ENCODE measurements at places on chromosomes 13 and 19. TPM values are rescaled to one million over a fixed set of nuclear protein-coding genes. Genes with fewer than 3 reads are reported as not detected.

The KCTD4 gene
- total RNA-seq, result not detected

The IGFL2 gene
- total RNA-seq, result not detected

The CEACAM3 gene
- total RNA-seq, result not detected

The RDH8 gene
- not detected for total RNA-seq

The SHISA2 gene
- total RNA-seq, result 0.57 TPM

The ARGLU1 gene
- 44.1 TPM for total RNA-seq

The SIAH3 gene
- total RNA-seq, result not detected

The ATP8B3 gene
- total RNA-seq, result 1.1 TPM

The LHB gene
- not detected for total RNA-seq

The CASP14 gene
- total RNA-seq, result not detected

The LILRB2 gene
- not detected for total RNA-seq

Measured in placental pericyte (primary cell).